ENCODE measurements at places on chromosomes 11 and 22. TPM values are rescaled to one million over a fixed set of nuclear protein-coding genes. Genes with fewer than 3 reads are reported as not detected.

The MRGPRX4 gene
- total RNA-seq = not detected

The VSTM5 gene
- total RNA-seq = 0.96 TPM

The SMC1B gene
- not detected for total RNA-seq

The BACE1-AS gene
- total RNA-seq = 5.1 TPM

The ZNF280B gene
- 0.41 TPM for total RNA-seq
